Suppressor macrophage (primary cell): ENCODE measurements at places on chromosomes 3 and 15.

- peak; percentile 14 for DNase-seq
Measured at GRCh38 chr3:188309437-188310269, 155.7 kb downstream of the LPP start.

DNA sequence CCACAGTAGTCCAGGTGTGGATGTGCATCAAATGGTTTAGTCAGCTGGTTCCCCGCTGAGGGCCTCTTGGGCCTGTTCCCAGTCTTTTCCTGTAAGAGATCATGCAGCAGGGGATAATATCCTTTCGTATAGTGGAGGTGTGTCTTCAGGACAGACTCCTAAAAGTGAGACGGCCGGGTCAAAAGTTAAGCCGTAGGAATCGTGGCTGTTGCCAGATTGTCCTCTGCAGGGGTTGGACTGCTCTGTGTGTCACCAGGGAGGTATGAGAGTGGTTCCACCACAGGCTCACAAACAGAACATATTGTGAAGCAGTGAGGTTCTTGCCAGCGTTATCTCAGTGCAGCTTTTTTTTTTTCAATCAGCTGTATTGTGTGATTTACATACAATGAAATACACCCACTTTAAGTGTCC, 95.0 kb downstream of the VGLL4 start:
- DNase-seq, result no peak

GRCh38 chr3:45188719-45189659, 37.1 kb downstream of the TMEM158 start:
- DNase-seq, result no peak

GRCh38 chr3:52479037-52479876, 15.9 kb upstream of the STAB1 start:
- no peak for DNase-seq

DNA sequence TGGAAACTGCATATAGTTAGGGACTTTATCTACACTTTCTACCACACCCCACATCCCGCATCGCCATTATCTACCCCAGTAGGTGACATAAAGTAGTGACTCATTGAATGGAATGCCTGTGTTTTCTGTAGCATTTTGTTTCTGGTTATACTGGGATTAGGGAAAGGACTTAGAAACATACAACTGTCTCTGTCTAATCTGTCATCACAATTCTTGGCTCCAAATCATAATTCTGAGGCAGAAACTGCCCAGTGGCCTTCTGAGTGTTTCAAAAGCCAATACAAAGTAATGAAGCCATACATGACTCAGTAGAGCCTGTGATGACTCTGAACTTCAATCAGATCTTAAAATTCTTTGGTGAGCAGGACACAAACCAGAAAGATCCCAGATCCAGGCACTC, 115.7 kb upstream of the CHRM5 start:
- no peak for DNase-seq

DNA sequence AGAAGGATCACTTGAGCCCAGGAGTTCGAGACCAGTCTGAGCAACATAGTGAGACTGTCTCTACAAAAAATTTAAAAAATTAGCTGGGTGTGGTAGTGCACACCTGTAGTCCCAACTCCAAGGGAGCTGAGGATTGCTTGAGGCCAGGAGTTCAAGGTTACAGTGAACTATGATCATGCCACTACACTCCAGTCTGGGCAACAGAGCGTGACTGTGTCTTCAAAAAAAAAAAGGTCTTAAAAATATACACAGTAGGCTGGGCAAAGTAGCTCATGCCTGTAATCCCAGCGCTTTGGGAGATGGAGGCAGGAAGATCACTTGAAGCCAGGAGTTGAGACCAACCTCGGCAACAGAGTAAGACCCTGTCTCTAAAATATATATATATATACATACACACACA, 11.2 kb upstream of the CAMK1 start:
- no peak for DNase-seq

- DNase-seq, result peak; percentile 91
Measured at GRCh38 chr3:48656061-48656840, 6.4 kb downstream of the CELSR3 start.

- no peak for DNase-seq
Measured at GRCh38 chr3:14555835-14556234, 15.7 kb upstream of the GRIP2 start.

DNA sequence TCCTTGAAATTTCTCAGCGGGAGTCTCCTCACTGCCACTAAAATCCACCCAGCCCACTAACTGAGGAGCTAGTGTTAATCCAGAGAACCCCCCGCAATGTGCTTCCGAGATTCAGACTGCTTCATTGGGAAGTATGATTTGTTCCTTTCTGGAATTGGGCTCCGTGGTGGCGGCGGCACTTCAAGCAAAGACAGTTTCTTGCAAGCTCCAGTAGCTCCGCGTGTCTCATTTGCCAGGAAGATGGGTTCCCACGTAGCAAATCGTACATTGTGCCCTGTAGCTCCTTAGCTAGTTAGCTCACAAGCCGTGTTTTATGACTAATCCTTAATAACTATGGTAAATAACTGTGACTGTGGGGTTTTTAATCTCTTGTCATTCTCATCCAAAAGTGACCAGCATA, 45.4 kb downstream of the SLC6A1 start:
- no peak for DNase-seq

DNA sequence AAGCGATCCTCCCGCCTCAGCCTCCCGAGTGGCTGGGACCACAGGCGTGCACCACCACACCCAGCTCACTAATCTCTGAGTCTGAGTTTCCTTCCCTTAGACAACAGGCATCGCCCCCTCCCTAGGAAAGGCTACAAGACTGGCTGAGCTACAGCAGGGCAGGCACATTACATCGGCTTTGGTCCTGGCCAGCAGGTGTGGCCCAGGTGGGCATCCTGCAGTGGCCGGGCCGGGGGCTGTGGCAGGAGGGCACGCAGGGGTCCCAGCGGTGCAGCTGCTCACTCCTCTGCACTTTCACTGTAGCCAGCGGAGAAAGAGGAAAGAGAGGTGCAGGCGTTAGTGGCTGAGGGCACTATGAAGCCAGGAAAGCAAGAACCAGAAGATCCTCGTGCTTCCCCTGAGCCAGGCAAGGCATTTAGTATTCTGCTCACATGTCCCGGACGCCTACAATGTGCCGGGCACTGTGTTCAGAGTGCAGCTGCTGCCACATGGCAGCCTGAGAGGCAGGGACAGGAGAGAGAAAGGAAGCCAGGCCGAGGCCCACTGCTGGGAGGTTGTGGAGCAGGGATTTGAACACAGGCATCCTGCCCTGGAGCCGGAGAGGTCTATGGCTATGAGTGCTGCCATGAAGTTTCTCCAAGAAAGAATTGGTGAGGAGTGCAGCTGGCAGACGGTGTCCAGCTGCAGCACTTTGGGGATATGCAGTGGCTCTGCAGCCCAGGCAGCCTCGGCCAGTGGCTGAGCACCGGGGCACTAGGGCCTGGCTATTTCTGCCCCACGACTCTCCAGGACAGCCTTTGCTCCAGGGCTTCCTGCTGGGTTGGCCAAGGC, 22.3 kb downstream of the GRIP2 start:
- no peak for DNase-seq

- no peak for DNase-seq
Measured at GRCh38 chr3:65083240-65083639, 395.4 kb upstream of the ADAMTS9 start.

- no peak for DNase-seq
Measured at GRCh38 chr3:68676136-68676535, 256.2 kb downstream of the TAFA4 start.

DNA sequence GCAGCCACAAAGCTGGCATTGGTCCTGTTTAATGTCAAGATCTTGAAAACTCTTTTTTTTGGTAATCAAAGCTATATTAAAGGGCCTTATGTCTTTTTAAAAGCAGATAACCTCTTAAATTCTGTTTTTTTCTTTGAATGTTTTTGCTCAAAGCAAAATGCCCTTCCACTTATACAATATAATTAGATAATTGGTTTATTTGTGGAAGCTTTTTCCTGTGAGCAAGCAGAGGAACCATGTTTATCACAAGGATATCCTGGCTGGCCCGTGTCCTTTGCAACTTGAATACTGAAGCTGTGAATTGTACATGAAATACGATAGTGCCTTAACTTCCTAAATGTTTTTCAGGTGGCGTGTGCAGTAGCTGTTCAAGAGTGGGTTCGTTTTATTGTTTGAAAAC, 2.6 kb downstream of the ST3GAL6 start:
- DNase-seq, result no peak

DNA sequence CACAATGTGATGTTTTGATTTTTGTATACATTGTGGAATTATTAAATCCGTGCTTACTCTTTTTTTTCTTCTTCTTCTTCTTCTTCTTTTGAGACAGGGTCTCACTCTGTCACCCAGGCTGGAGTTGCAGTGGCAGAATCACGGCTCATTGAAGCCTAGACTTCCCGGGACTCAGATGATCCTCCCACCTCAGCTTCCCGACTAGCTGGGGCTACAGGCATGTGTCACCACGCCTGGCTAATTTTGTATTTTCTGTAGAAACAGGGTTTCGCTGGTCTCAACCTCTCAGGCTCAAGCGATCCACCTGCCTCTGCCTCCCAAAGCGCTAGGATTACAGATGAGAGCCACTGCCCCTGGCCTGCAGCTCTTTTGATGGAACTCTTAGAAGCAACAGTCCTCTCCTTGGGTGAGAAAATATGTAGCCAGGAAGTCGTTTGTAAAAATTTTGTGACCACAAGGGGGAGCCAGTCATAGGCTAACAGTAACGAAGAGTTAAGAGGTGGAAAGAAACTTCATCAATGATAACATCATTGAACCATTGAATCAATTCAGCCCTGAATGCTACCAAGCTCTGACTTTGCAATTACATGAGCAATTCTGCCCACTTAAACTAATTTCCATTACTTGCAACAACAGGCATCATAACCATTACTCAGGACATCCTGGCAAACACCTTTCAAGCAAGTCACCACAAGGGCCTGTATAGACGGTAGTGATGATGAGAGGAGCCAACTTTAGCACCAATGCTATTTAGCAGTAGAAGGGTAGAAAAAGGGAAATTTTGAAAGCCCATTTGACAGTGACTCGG, 16.7 kb upstream of the CMTM7 start:
- peak; percentile 90 for DNase-seq

DNA sequence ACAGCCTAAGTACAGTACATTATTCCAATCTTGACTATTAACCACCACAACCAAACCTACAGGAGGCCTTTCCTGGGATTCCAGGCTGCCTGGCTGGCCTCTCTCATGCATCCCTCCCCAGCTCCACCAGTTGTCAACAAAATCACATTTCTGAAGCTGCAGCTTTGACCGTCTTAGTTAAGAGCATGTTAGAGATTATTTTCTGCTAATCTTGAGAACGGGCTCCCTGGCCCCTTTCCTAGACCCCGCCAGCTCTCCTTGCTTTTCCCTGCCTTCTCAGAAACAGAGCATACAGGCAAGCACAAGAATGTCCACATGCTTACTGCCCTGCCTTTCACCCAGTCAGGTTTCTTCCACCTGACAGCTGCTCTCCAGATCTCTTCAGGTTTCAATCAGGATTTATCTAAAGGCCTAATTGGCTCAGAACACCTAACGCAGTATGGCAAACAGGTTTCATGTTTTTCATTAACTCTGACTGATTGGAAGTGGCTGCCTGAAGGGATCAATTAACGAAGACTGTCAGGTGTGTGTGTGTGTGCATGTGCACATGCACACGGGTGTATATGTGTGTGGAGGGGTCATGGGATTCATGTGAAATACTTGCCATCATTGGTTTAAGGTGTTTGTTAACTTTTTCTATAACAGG, 12.3 kb downstream of the KY start:
- DNase-seq, result no peak

GRCh38 chr3:66115858-66116654, 77.3 kb upstream of the MAGI1 start:
- DNase-seq, result no peak
